Naive thymus-derived CD4-positive, alpha-beta T cell (primary cell): ENCODE measurements at places on chromosomes 3 and 15.

DNA sequence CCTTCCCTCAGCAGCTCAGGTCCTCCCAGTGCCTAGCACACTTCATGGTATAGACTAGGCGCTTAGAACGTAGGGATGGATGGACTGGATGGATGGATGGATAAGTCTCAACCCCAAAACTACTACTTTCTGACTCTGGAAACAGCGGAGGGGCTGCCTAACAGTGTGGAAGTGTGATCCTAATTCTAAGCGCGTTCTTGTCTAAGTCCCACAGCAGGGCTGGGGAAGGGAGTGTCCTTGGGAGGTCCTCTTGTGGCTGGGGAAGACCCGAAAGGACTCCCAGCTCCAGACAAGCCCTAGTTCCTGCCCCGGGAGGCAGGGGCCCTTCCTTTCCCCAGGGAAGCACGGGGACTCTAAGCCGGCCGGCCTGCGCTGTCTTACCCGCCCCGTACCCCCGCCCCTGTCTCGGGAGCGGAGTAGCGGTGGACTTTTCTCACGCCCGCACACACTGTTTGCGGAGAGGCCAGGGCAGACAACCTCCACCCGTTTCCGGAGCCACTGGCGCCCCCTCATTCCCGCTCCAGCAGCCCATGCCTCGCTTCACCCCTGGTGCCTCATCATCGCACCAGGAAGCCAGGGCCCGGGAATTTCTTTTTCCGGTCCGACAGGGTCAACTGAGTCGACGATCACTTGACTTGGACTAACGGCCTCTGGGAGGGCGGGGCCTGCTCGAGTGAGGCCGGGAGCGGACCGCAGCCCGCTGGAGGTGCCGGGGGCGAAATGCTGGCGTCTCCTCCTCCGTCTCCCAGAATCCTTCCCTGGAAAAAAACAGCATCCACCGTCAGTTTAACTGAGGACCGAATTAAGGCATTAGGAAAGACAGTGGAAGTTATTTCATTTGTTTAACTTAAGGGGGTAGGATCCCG is 133.3 kb downstream of the TBC1D2B start:
- DNase-seq, result no peak

- DNase-seq, result no peak
Measured at GRCh38 chr3:119636891-119637611, 23.3 kb downstream of the POPDC2 start.

- no peak for DNase-seq
Measured at GRCh38 chr3:138625707-138626365, 17.3 kb downstream of the FAIM start.

- DNase-seq, result peak; percentile 62
Measured at GRCh38 chr3:56702490-56703315, 19.6 kb upstream of the TASOR start.

DNA sequence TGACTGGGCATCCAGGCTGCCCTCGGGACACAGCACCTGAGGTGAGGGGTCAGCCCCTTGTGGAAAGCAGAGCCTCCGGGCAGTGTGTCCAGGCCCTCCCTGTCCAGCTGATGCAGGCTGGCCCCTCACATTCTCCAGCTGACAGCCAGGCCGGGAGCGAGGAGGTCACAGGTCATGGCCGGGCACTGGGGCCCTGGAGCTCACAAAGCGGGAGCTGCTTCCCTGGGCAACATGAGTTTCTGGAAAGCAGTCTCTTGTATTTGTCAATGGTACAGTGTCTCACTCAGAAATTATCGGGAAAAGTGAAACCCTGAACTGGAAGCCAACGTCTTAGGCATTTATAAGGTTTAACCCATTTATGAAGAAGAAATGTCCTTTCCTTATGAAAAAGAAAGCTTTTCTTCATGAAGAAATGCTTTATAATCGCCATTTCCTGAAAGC is 118.5 kb downstream of the OPA1 start:
- DNase-seq, result no peak

DNA sequence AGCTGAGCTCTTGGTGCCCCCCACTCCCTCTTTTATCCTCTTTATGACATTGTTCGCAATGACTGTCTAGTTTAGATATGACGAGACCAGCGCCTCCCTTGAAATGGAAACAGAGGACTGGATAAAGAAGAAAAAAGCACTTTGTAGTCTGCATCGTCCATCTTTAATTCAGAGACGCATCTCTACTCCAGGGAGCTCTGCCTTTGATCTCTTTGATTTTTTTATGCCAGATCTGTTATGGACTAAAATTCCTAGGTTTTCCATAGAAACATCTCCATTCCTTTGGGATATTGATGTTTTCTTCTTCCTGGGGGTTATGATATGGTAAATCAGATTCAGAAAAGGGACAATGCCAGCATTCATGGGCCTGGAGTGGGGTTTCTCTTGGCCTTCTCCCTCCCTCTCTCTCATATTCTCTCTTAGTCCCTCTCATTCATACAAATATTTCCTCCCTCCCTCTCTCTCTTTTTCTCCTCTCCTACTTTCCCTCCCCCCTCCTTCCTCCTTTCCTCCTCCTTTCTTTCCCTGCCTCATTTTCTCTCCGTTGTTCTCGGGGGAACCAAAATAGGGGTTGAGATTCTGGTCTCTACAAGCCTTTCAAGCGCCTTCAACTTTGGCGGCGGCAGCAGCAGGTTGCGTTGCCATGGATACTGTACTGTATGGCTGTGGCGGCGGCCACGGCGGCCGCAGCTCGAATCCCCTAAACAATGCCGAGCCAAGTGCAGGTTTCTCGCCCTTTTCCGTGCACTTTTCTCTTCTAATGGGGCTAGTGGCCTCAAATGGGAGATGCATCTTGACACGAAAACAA is 45.5 kb downstream of the ZIC4 start:
- no peak for DNase-seq

DNA sequence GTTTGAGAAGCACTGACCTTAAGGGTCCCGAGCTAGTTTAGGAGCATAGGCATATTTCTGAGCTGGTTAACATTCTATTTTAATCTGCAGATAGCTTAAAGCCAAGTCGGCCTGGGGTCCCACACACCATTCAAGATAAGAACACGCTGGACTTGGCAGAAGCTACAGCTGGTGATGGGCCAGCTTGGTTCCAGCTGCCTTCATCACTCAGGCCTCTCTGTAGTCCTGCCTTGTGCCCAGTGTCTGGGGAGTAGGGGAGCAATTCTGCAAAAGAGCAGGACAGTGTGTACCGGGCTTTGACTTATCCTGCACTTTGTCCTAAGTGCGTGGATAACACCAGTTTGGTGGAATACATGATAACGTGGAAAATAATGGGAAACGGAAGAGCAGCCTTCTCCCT is 164.5 kb downstream of the MEGF11 start:
- no peak for DNase-seq

- no peak for DNase-seq
Measured at GRCh38 chr15:57649138-57649537, 57.4 kb upstream of the POLR2M start.

DNA sequence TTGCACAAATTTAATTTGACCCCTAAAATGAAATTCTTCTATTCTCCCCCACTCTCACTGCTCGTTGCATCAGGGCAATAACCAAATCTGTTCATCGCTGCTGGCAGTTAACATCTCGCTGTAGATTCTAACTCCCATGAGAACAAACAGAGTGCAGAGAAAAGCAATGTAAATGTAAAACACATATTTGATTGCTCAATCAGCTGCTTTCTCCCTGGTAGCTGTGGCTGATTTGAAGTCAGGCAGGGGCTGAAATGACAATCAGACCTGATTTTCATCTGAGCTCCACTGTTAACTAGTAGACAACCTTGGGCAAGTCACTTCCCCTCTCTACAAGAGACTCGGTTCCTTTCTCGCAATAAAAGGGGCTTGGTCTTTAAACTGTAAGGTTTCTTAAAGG is 119.8 kb upstream of the CPNE4 start:
- no peak for DNase-seq

DNA sequence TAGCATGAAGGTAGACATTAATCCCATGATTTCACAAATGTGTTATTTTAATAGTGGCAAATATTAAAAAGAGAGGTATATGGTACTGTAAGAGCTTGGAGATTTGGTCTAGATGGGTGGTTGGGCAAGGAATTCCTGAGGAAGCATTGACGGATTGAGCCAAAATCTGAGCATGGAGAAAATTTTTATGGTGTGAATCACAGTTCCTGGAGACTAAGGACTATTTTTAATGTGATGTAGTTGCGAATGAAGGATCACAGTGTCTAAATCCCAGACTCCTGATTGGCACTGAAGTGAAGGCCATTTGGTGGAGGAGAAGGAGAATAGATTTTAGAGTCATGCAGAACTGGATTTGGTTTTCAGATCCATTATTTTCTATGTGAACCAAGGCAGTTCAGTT is 188.7 kb upstream of the FEZF2 start:
- DNase-seq, result no peak

GRCh38 chr3:137615659-137616418 is 148.3 kb upstream of the SOX14 start:
- DNase-seq, result no peak

DNA sequence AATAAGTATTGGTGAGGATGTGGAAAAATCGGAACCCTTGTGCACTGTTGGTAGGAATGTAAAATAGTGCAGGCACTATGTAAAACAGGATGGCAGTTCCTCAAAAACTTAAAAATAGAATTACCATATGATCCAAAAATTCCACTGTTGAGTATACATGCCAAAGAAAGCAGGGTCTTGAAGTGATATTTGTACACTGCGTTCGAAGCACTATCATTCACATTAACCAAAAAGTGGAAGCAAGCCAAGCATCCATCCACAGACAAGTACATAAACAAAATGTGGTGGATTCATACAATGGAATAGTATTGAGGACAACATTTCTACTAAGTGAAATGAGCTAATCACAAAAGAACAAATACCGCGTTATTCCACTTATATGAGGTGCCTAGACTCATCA is 200.7 kb downstream of the TJP1 start:
- no peak for DNase-seq

- DNase-seq, result no peak
Measured at GRCh38 chr3:54713455-54713854, 214.4 kb downstream of the LRTM1 start.

DNA sequence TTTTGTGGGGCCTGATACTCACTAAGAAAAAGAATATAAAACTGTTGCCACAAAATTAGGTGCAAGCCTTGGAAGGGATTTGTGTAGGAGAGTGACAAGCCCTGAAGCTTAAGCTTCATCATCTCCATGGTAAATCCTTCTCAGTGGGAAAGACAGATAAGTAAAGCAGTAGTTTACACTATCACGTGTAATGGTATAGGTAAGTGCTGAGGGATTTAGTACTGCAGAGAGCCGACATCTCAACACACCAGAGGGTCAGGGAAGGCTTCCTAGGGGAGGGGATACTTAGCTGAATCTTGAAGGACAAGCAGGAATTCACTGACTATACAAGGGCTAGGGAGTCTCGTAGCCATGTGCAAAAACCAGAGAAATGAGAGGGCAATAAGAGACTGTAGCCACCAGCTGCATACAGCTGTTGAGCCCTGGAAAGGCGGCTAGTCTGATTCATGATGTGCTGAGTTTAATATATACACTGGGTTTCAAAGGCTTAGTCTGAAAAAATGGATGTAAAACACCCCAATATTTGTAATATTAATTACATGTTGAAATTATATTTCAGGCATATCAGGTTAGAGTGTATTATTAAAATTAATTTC is 11.1 kb downstream of the SLC24A1 start:
- no peak for DNase-seq

- DNase-seq, result no peak
Measured at GRCh38 chr3:31748281-31748932, 215.7 kb downstream of the STT3B start.

DNA sequence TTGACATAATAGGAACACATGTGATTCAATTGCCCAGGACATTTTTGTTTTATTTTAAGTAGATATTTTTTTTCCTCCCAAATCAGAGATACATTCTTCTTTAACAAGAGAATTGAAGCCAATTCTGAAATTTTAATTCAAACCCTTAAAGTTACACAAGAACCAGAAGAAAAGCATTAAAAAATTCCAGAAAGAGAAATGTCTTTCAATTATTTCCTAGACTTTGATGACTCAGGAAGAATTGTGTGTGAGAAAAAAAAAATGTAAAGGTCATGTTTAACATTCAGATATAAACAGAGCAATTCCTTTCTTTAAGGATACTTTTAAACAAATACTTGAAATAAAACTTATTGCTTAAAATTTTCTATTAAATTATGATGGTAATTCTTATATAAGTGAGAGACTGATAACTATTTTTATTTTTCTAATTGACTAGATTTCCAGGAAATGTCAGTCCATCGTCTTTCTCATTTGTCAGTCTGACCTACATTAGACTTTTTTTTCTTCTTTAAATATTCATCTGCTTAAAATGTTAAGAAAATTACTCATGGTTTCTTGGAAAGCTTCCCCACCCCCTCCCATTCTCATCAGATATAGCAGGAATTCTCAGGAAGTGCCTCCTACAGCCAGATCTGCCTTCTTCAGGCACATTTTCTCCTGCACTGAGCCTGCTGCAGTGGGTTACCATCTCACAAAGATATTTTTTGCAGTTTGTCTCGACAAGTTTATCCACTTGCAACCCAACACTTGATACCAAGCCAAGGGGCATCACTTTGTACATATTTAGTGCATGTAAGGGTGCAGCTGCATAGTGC is 261.8 kb upstream of the CBLB start:
- no peak for DNase-seq

GRCh38 chr3:10646531-10647335 is 141.3 kb upstream of the ATP2B2 start:
- DNase-seq, result no peak

DNA sequence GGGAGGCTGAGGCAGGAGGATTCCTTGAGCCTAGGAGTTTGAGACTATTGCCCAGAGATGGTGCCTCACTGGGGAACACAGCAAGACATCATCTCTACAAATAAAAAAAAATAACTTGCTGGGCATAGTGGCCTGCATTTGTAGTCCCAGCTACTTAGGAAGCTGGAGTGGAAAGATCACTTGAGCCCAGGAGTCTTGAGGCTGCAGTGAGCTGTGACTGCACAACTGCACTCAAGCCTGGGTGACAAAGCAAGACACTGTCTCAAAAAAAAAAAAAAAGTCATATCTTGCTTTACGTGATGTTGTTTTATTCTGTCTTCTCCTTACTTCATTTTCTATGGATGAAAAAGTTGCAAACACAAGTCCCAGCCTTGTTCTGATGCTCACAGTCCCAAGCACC is 14.1 kb downstream of the GATM start:
- DNase-seq, result no peak

- DNase-seq, result no peak
Measured at GRCh38 chr15:49712846-49713450, 92.1 kb downstream of the DTWD1 start.

- no peak for DNase-seq
Measured at GRCh38 chr15:45457220-45457619, 65.3 kb downstream of the SLC30A4 start.

- no peak for DNase-seq
Measured at GRCh38 chr15:28044121-28044672, 54.9 kb downstream of the OCA2 start.

GRCh38 chr15:78925956-78926743 is 18.7 kb downstream of the CTSH start:
- DNase-seq, result no peak

- DNase-seq, result no peak
Measured at GRCh38 chr15:31607656-31608055, 281.0 kb downstream of the KLF13 start.

DNA sequence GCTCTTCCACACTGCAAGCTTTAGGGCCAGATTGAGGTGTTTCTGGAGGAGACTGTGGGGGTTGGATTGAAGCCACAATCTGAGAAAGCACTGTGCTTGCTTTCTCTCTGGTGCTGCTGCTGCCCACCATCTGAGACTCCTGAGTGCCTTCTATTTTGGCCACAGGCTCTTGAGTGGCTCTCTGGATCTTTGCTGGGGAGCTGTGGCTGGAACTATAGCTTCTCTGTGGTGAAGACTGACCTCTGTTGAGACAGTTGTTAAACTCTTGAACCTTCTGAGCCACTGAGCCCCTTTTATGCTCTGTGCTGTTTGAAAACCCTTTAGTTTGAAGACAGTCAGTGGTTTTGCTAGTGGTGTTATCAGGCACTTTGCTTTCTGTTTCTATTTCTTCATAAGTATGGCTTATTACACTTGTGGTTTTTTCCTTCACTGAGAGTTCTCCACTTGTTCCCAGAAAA is 108.7 kb upstream of the TSPAN3 start:
- peak; percentile 32 for DNase-seq
